ENCODE measurements at places on chromosomes 7 and 10. TPM values are rescaled to one million over a fixed set of nuclear protein-coding genes. Genes with fewer than 3 reads are reported as not detected.

Gene CDK1
- 5.0 TPM for total RNA-seq

Gene CHST12
- total RNA-seq, result 3.6 TPM

Gene SP8
- 7.8 TPM for total RNA-seq

Gene PCDH15
- total RNA-seq, result 2.3 TPM

Gene GNGT1
- not detected for total RNA-seq

Gene SYT15B
- not detected for total RNA-seq

Gene MKRN1
- total RNA-seq, result 93.0 TPM

Gene HTRA1
- total RNA-seq, result 101 TPM

Gene GIMAP6
- 0.16 TPM for total RNA-seq

Gene CPA5
- 2.6 TPM for total RNA-seq

DNA sequence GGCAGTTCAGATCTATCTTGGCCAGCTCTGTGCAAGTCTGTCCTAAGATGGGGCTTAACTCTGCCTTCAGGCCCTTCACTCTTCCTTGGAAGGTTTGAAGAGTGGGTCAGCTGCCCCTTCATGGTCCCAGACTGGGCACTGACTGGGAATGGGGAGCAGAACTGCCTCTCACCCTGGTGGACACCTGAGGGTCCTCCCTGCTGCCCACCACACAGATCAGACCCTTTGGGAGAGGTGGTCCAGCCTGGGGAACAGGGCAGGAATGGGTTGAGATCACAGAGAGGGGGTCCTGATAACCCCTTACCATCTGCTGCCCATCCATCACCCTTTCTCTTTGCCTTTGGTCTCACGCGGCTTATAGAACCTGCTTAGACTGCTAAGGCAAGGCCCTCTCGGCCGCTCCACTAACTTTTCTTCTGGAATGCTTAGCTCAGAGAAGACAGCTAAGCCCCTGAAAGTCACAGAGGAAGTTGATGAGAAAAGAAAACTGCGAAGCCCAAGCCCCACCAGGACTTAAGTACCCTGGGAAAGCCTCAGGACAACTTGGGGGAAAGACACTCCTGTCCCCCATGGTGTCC is 402 bp upstream of the CDHR1 start:
- ATAC-seq, result no peak

- peak; percentile 5 for ATAC-seq
Measured at GRCh38 chr10:133160826-133161471, 930 bp downstream of the KNDC1 start.

GRCh38 chr7:151429560-151430331 is 10.2 kb downstream of the CRYGN start:
- ATAC-seq, result no peak

DNA sequence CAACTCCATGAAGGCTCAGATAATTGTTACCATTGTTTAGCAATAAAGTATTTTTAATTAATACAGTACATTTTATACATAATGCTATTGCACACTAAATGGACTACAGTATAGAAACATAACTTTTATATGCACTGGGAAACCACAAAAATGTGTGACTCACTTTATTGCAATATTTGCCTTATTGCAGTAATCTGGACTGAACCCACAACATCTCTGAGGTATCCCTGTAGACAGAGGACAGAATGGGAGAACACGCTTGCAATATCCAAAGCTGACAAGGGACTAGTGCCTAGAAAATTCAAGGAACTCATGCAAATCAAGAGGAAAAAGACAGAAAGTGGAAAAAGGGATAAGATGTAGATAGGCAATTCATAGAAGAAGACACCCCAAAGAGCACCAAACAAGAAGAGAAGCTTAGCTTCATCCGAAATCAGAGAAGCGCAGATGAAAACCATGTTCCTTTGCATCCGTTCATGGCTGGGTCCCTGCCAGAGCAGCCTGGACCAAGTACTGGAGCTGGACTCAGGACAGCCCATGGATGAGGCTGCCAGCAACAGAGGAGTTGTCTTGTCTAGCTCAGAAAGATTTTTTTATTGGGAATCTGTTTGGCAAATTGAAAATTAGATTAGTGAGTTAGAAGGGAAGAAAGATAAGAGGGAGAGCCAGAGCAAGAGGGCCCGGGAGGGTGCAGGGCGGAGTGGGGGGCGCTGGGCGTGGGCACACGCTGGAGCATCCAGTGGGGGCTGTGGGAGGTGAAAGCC is 16.0 kb upstream of the GALNTL5 start:
- peak; percentile 70 for ATAC-seq

DNA sequence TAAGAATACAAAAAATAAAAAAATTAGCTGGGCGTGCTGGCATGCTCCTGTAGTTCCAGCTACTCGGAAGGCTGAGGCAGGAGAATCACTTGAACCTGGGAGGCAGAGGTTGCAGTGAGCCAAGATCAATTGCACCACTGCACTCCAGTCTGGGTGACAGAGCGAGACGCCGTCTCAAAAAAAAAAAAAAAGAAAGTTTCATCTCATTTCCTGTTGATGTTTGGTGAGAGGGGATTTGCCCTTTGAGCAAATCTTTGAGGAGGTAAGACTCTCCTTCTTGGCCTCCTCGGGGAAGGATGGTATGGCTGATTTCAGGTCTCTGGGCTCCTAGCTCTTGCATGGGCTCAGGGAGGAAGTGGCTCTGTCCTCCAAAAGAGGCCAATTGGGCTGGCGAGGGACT is 3.6 kb upstream of the GRID2IP start:
- ATAC-seq, result no peak

DNA sequence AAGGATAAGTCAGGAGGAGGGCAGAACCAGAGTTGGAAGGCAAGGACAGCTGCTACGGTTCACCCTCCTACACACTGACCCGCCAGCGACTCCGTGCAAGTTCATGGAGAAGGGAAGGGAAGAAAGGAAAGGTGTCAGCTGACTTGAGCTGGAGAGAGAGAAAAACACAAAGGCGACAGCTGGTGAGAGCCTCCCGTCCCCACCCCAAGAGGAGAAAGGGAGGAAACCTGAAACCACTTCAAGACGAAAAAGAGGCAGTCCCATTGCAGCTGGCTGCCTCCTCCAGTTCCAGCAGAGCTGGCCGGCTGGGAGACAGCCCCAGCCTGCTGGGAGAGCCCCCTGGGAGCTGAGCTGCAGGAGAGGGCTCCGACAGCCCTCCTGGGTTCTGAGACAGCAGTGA is 75.2 kb downstream of the PARD3 start:
- ATAC-seq, result peak; percentile 98

DNA sequence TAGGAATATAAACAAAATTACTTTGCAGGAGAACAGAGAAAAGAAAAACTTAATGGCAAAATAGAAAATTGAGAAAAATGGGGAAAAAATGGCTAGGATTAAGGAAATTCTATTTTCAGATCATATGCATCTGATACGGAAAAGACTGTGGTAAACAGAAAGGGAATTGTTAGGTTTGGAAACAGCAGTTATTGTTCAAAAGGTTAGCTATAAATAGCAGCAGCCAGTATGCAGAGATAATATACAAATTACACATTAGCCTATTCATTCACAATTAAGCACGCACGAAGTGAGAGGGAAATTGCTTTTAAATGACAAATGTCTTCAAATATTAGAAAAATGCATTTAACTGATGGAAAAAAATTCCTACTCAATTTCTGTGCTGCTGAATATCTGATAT is 224.1 kb upstream of the FAM3C start:
- ATAC-seq, result no peak

GRCh38 chr10:60606343-60607080 is 171.8 kb upstream of the CDK1 start:
- peak; percentile 42 for ATAC-seq

DNA sequence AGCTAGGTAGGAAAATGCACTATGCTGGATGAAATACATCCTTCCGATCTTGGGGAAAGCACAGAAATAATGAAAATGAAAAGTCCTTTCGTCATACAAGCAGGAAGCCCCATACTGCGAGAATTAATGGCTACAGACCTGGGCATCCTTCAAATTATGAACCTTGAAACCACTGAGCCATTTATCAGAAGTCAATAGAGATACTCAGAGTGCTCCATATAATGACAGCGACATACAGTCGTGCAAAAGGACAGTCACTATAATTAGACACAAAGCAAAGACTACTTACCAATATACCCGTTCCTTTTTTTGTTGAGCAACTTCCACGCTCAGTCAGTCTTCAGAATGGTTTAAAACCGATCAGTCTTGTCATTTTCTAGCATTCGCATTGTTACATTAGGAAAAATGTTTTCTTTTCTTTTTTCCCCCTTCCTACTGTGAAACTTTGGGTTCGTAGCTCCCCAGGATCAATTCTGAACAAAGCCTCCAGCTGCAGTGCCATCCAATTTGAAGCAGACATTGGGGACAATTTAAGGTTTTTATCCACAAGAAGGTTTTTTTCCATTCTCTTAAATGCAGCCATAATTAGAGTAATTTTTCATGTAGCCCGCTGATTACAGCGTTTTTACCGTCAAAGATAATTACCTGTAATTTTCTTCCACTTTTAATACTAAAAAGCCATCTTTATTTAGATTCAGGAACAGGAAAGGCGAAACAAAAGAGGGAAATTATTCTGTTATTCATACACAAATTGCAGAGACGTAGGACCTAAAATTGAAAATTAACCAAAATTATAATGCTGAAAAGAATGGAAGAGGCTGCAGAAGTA is 6.4 kb downstream of the DLX6 start:
- ATAC-seq, result no peak

DNA sequence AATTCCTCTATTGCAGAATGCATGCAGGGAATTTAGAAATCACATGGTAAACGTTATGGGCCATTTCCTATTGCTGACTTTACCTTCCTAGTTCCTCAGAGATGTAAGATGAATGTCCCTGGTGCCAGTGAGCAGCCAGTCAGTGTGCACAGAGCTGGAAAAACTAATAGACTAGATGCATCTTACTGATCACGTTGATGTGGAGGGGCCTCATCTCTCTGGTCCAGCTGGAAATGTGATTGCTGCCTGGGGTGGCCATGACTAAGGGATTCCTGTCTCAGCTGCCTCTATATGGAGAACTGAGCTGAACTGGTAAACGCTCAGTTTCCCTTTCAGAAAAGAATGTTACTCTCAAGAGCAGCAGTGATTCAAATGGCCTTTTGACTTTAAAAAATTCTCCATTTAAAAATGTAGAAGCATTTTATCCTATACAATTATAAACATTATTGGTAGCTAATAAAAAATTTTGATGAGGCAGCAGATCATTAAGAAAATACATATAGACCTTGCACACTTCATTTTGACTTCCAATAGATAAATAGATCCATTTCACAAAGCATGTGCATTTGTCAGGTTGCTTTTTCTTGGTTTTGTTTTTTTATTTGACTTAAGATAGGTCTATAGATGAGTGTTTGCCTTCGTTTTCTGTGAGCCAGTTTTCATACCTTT is 80.5 kb upstream of the INSYN2A start:
- peak; percentile 88 for ATAC-seq

GRCh38 chr7:125253452-125254190 is 324.0 kb upstream of the POT1 start:
- no peak for ATAC-seq

Data from motor neuron (in vitro differentiated cells).